ENCODE measurements at places on chromosomes 6 and 20.
A peak's percentile ranks its signal among the peaks of the same experiment; 100 is the strongest.

GRCh38 chr6:119052987-119053386 is 25.5 kb downstream of the FAM184A start:
- no peak for DNase-seq

GRCh38 chr6:15253203-15254022 is 7.5 kb downstream of the JARID2 start:
- no peak for DNase-seq

GRCh38 chr20:53934421-53935343 is 135.7 kb downstream of the BCAS1 start:
- DNase-seq = no peak

- DNase-seq = peak; percentile 98
Observed at GRCh38 chr20:17875106-17875980, 93.3 kb downstream of the SNX5 start.

DNA sequence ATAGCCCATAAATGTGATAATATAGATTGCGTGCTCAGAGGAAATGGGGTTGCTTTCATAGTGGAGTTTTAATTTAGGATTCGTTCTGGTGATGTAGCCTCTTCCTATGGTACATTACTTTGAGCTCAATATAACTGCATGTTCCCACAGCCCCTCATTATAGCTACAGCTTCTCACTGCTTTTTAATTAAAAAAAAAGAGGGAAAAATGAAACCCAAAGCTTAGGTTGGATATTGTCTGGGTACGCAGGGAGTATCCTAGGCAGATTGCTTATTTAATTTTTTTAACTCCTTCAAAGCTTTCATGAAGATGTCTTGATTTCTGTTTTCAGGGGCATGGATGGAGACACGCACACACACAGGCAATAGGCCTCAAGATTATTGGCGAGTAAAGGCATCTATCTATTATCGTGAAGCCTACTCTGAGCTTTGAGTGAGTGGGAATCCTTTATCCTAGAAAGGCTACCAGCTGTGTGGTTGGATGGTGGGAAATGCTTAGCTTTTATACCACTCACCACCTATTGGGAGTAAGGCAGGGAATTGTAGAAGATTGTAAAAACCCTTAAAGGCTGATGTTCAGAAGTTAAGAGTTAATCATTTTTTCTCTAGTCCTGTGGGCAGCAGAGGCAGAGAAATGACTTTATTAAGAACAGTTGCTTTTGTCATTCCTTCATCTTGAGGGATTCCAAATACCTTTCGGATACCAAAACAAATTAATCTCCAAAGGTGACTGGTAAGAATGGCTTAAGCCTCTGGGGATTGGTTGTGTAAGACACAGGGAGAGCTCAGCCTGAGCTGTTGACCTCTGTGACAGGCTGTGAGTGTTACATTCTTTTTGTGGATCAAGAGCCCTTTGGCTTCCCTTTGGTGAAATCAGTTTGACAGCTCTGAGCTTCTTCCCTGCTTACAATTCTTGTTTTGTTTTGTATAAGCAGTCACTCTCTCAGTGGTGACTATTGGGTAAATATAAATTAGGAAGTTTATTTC is 33.4 kb downstream of the CTNNBL1 start:
- no peak for DNase-seq
